ENCODE measurements at places on chromosomes 7 and 10. TPM values are rescaled to one million over a fixed set of nuclear protein-coding genes. Genes with fewer than 3 reads are reported as not detected.

GRCh38 chr10:62545160-62546066 is 171.2 kb downstream of the ZNF365 start:
- H3K27ac ChIP-seq, result no peak overlapping the region
- H3K36me3 ChIP-seq, result no peaks in the 10 kb centered on the region
- no peaks in the 10 kb centered on the region for H3K4me1 ChIP-seq
- DNase-seq, result no peak

DNA sequence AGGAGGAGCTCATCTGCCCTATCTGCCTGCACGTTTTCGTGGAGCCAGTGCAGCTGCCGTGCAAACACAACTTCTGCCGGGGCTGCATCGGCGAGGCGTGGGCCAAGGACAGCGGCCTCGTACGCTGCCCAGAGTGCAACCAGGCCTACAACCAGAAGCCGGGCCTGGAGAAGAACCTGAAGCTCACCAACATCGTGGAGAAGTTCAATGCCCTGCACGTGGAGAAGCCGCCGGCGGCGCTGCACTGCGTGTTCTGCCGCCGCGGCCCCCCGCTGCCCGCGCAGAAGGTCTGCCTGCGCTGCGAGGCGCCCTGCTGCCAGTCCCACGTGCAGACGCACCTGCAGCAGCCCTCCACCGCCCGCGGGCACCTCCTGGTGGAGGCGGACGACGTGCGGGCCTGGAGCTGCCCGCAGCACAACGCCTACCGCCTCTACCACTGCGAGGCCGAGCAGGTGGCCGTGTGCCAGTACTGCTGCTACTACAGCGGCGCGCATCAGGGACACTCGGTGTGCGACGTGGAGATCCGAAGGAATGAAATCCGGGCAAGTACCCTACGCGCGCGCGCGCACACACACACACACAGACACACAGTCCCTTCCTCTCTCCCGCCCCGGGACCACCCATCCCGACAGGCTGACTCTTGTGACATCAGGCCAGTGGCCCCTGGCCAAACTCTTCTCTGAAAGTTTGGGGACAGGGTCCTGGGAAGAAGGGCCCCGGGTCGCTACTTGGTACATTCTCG is 538 bp downstream of the TRIM8 start:
- no peaks in the 10 kb centered on the region for H3K36me3 ChIP-seq
- peaks cover 35% of the 10 kb centered on the region for H3K4me1 ChIP-seq
- H3K4me3 ChIP-seq, result peak overlapping the region; percentile 99
- H3K27ac ChIP-seq, result peak overlapping the region; percentile 98
- DNase-seq, result peak; percentile 66

- no peak overlapping the region for H3K27ac ChIP-seq
- H3K4me3 ChIP-seq, result no peak overlapping the region
- H3K36me3 ChIP-seq, result no peaks in the 10 kb centered on the region
- no peaks in the 10 kb centered on the region for H3K27me3 ChIP-seq
- no peak for DNase-seq
- H3K4me1 ChIP-seq, result no peaks in the 10 kb centered on the region
These were observed 17.4 kb upstream of the ZNF37A start for GRCh38 chr10:38076687-38077086.

GRCh38 chr7:88014581-88014980 is 80.5 kb downstream of the ADAM22 start:
- H3K27me3 ChIP-seq, result no peaks in the 10 kb centered on the region
- no peak overlapping the region for H3K4me3 ChIP-seq
- DNase-seq, result no peak
- no peaks in the 10 kb centered on the region for H3K36me3 ChIP-seq
- no peak overlapping the region for H3K27ac ChIP-seq

DNA sequence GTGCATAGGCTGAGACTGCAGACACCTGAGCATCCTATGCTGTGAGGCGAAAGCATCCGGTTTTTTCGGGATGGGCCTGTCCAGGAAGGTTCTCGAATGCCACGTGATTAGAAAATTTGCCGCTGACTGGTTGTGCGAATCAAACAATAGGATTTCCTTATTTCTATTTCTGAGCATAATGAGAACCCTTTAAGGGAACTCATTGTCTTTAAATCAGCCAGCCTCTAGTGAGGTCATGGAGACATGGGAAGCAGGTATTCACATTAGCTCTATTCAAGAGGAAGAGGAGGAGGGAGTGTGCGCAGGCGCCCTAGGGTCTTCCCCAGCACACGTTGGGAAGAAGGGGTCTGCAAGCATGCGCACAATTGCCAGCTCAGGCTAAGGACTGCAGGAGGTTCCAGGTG is 5.6 kb downstream of the GIMAP1 start:
- peak overlapping the region; percentile 18 for H3K4me3 ChIP-seq
- DNase-seq, result no peak
- peaks cover 30% of the 10 kb centered on the region for H3K36me3 ChIP-seq
- no peaks in the 10 kb centered on the region for H3K27me3 ChIP-seq

OR2A5 gene
- not detected for total RNA-seq

DNA sequence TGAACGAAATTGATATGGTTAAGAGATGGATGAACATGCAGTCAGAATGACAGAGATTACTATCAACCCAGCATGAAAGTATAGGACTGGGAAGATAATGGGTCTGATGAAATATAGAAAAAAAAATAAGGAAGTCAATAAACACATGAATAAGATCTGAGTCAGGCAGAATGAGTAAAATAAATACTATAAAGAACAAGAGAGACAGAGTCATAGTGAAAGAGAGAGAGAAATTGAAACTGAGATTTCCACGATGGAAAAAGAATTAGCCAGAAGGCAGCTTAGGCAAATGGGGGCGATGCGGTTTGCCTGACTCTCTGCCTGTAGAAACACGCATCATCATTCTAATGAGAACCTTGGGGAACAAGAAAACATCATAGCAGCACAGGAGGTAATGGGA is 26.6 kb downstream of the SEMA3D start:
- H3K4me3 ChIP-seq, result no peak overlapping the region
- no peaks in the 10 kb centered on the region for H3K36me3 ChIP-seq

GRCh38 chr7:18459484-18460245 is 35.9 kb upstream of the HDAC9 start:
- no peaks in the 10 kb centered on the region for H3K36me3 ChIP-seq
- DNase-seq, result no peak
- H3K27ac ChIP-seq, result no peak overlapping the region

DNA sequence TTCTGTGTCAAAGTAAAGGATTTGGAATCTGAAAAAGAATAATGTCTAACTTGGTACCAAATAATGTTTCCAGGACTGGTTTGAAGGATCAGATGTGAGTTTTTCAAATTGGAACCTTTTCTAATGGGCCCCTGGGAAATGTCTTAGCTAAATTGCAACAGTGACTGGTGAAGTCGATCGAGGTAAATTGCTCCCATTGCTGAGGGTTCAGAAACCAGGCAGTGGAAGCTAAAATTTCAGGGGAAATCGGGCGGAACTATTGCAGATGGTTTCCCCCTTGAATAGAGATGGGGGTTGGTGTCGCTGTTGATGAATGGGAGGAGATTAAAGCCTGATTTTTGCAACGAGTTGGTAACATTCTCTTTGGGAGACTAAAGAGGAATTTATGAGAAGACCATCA is 112.7 kb downstream of the SND1 start:
- no peak overlapping the region for H3K4me3 ChIP-seq
- DNase-seq, result no peak
- H3K27me3 ChIP-seq, result no peaks in the 10 kb centered on the region
- H3K36me3 ChIP-seq, result no peaks in the 10 kb centered on the region
- H3K4me1 ChIP-seq, result peaks cover 26% of the 10 kb centered on the region

GPR26 gene
- not detected for total RNA-seq

NKX6-2 gene
- total RNA-seq, result not detected

DNA sequence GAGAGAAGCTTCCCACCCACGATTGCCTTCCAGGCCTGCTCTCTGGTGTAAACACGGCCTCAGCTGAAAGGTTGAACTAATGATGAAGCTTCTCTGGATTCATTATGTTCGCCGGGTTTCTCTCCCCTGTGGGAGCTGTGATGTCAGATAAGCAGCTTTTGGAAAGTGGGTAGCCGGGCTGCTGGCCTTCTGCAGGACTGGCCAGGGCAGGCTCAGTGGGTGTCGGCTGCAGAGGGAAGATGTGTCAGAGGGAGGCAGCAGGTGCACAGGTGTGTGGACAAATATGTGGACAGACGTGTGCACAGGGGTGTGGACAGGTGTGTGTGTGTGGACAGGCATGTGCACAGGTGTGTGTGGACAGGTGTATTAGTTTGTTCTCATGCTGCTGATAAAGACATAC is 28.5 kb upstream of the PSMG3 start:
- no peaks in the 10 kb centered on the region for H3K27me3 ChIP-seq
- H3K4me3 ChIP-seq, result no peak overlapping the region

DNA sequence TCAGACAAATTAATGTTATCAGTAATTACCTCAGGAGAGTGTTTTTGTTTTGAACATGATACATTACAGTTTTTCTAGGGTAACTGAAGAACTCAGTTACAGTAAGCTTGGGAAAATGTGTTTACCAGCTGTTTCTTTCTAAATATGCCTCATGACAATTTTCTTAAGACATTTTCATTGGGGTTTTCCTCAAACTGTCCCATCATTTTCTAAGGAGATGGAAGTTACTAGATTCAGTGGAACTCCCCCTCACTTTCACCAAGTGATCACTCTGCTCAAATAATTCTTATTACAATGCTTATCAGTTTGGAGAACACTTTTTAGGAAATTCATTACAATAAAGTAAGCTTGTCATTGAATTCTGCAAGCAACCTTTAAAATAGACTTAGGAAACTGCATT is 6.4 kb upstream of the SPAG6 start:
- H3K4me3 ChIP-seq, result no peak overlapping the region
- DNase-seq, result no peak
- H3K27me3 ChIP-seq, result peaks cover 75% of the 10 kb centered on the region
- no peaks in the 10 kb centered on the region for H3K36me3 ChIP-seq
- H3K27ac ChIP-seq, result no peak overlapping the region
- H3K4me1 ChIP-seq, result peaks cover 30% of the 10 kb centered on the region

DNA sequence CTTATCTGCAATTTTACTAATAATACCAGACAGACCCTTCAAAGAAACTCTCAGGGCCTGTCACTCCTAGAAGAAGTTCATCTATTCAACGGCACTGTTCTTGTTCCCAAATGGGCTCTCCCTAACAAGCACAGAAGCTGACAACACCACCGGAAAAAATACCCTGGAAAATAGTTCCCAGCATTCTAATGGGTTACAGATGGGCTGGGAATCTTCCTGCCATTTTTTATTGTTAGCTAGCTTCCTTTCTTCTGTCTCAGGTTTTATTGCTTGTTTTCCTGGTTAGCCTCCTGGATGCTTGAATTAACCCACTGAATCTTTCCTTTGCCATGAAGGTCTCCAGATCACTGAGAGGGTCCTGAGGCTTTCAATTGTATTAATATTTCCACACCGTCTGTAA is 689.8 kb upstream of the NRP1 start:
- no peaks in the 10 kb centered on the region for H3K27me3 ChIP-seq
- no peaks in the 10 kb centered on the region for H3K36me3 ChIP-seq
- H3K27ac ChIP-seq, result no peak overlapping the region
- DNase-seq, result no peak
- no peaks in the 10 kb centered on the region for H3K4me1 ChIP-seq

EPHA1 gene
- 25.2 TPM for total RNA-seq

GRCh38 chr7:1225441-1226185 is 7.1 kb upstream of the UNCX start:
- peaks cover 7% of the 10 kb centered on the region for H3K27me3 ChIP-seq
- no peak overlapping the region for H3K27ac ChIP-seq
- no peak overlapping the region for H3K4me3 ChIP-seq
- DNase-seq, result no peak
- H3K4me1 ChIP-seq, result no peaks in the 10 kb centered on the region

DNA sequence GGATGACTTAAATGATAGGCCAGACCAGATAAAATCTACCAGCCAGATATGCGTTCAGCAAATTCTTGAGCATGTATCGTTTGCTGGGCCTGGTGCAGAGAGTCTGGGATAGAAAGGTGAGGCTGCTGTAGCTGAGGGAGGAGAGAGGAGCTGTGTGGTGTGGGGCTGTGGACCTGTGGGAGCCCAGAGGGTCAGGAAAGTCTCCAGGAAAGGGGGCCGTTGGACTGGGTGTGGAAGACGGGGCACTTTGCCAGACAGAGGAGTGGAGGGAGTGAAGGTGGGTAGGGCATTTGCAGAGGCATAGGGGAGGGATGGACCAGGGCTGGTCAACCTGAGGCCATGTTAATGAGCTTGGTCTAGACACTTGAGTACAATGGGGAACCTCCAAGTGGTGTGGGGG is 124.7 kb upstream of the UNC5B start:
- DNase-seq, result no peak
- no peaks in the 10 kb centered on the region for H3K36me3 ChIP-seq
- no peaks in the 10 kb centered on the region for H3K27me3 ChIP-seq
- H3K4me1 ChIP-seq, result no peaks in the 10 kb centered on the region

GRCh38 chr7:73703757-73704639 is 15.5 kb downstream of the STX1A start:
- no peaks in the 10 kb centered on the region for H3K4me1 ChIP-seq
- no peak overlapping the region for H3K4me3 ChIP-seq
- H3K27ac ChIP-seq, result no peak overlapping the region
- no peaks in the 10 kb centered on the region for H3K27me3 ChIP-seq
- H3K36me3 ChIP-seq, result no peaks in the 10 kb centered on the region
- peak; percentile 41 for DNase-seq

WNT8B gene
- not detected for total RNA-seq

DNA sequence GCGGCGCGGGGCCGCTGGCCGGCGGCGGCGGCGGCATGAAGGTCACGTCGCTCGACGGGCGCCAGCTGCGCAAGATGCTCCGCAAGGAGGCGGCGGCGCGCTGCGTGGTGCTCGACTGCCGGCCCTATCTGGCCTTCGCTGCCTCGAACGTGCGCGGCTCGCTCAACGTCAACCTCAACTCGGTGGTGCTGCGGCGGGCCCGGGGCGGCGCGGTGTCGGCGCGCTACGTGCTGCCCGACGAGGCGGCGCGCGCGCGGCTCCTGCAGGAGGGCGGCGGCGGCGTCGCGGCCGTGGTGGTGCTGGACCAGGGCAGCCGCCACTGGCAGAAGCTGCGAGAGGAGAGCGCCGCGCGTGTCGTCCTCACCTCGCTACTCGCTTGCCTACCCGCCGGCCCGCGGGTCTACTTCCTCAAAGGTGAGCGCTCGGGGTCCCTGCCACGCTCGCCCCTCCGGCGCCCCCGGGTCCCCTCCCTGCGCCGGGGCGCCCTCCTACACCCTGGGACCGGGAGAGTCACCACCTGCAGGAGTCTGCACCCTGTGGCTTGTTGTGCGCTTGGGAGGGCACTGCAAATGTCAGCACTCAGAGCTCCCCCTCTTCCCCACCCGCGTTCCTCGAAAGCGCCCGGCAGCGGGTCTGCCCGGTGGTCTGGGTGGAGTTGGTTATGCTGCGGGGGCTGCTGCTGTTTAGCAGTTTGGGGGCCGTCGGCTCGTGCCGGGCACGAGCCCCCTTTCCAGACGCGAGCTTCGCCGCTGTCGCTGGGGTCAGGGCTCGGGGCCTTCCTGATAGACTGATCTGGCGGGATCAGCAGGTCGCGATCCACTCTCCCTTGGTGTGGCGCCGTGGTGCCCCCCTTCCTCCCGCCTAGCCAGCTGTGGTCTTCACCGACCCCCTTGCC is 627 bp downstream of the DUSP5 start:
- DNase-seq, result peak; percentile 72
- H3K4me1 ChIP-seq, result peaks cover 51% of the 10 kb centered on the region
- H3K4me3 ChIP-seq, result peak overlapping the region; percentile 77
- peak overlapping the region; percentile 71 for H3K27ac ChIP-seq
- H3K27me3 ChIP-seq, result no peaks in the 10 kb centered on the region
- no peaks in the 10 kb centered on the region for H3K36me3 ChIP-seq
